T-helper 2 cell (primary cell): ENCODE measurements at places on chromosomes 5 and 9.

DNA sequence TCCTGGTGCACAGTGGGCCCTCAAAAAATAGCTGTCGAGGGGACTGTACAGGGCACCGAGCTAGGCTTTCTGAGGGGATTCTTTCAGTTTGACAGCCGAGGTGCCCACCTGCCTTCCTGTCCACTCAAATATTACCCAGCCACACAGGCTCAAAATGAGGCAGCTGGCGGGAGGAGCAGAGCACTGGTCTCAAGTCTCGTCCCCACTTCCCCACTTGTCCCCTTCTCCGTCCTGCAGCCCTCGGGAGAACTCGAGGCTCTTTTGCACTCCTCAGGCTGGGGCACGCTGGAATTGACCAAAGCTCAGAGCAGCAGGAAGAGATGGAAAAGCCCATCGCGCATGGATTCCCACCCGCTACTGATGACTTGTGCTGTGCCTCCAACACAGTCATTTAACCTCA lies 185.2 kb downstream of the HSPA4 start:
- no peak for DNase-seq

GRCh38 chr5:1156754-1157460 lies 44.5 kb upstream of the SLC6A19 start:
- DNase-seq, result no peak

- no peak for DNase-seq
Observed at GRCh38 chr9:127392166-127392565, 4.8 kb upstream of the SLC2A8 start.

- no peak for DNase-seq
Observed at GRCh38 chr5:6378766-6379103, 388 bp upstream of the MED10 start.

DNA sequence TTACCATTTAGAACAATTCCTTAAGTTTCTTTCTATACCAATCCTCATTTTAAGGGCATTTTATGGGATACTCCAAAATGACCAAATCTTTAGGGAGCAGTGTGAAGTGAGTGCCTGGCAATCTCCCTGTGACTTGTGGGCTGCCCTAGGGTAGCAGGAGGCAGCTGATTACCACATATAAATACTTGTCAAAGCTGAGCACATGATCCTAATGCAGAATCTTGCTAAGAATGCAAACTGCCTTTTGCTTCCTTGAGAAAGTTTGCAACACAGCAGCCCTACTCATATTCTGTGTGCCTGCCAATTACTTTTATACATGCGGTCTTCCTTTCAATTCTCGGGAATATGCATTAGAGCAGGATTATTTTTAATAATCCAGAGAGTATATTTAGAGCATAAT lies 18.2 kb upstream of the NREP start:
- no peak for DNase-seq

DNA sequence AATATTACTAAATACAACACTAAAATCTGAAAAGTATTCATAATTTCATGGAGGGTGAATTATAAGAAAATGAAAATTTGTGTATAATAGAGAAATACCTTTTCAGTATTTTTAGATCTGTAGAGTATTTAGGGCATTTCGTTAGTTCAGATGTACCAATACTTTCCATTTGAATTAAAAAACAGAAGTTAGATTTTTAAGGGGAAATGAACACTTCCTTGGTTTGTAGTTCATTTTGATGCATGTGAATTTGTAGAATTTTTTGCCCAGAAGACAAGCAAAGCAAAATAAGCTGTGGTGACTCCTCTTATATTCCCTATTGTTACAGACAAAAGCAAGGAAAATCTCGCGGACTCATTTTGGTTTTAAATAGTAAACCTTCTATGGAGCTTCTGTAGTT lies 209.0 kb upstream of the RPS23 start:
- no peak for DNase-seq

- DNase-seq, result peak; percentile 19
Observed at GRCh38 chr9:135474915-135475314, 4.7 kb upstream of the PPP1R26 start.

DNA sequence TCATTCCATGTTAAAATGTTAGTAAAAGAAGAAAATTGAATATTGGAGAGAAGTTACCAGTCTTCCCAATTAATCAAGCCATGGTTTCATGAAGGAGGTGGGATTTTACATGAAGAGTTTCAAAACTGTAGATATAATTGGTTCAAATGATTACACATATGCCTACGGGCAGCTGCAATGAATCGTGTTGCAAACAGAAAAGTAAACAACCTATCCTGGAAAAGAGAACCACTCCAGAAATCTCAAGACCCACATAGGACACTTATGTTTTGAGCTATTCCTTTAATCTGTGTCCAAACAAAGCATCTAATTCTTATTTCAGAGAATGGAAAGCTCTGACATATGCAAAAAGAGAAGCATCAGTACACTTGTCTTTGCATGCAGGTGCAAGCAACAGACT lies 340.2 kb downstream of the NDUFS4 start:
- DNase-seq, result no peak

DNA sequence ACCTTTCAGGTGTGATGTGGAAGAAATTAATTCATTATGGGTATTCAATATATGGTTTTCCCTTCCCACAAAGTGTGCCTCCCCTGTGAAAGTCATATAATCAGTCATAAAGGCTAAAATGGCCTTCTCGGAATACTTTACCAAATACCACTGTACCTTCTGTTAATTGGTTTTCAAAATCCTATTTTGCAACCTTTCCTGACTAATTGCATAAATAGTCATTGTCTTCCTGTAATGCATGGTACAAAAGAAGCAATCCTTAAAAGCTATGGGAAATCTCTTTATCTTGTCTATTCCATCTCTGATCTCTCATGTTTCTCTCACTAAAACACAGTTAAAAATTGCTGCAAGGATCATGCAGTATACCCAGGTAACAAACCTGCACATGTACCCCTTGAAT lies 44.3 kb upstream of the UGCG start:
- DNase-seq, result no peak

DNA sequence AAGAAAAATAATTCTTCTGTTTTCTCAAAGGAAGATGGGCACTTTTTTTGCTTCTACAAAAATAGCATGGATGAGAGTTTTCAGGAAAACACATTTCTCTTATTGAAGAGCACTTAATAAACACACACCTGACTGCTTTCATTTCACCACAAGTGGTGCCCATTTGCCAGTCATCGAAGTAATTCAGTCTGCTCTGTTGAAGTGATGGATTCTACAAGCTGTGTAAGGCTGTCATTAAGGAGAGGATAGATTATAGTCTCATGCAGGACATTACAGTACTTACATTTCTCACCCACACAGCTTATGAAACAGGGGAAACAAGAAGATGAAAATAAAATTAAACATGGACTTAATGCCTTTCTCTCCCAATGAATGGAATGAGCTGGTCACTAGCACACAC lies 165.2 kb downstream of the NR2F1-AS1 start:
- DNase-seq, result no peak

GRCh38 chr5:23147625-23148024 lies 294.5 kb upstream of the CDH12 start:
- DNase-seq, result no peak

- DNase-seq, result no peak
Observed at GRCh38 chr9:91963711-91964240, 13.7 kb upstream of the ROR2 start.

DNA sequence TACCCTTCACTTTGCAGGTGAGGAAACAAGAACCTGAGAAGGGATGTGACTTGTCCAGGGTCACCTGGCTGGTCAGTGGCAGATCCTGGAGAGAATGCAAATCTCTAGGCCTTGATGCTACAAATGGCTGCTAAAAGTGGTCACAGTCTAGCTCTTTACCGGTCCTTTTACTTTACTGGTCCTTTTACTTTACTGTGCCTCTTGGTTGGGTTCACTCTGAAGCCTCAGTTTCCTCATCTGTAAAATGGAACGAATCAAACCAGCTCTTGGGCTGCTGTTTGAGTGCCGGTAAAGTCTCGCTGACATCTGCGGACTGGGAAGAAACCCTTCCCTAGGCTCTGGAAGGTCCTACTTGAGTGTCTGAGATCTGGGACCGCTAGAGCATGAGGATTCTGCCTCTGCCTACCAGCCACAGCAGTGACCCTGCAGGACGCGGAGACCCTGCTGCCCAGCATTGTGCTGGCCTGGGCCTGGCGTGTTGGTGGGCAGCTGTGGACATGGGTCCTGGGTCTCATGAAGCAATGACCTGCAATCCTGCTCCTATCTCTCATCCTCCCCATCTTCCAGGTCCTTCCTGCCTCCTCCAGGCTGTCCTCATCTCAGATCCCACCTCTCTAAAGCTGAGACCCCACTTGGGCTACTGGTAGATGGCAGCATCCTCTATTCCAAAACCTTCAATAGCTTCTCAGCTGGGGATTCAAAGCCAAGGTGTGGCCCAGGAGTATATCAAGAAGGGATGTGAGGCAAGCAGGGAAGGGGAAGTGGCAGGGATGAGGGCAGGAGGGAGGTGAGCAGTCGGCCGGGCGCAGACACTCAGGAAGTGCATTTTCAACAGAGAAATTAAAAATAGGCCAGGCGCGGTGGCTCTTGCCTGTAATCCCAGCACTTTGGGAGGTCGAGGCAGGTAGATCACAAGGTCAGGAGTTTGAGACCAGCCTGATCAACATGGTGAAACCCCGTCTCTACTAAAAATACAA lies 13.3 kb downstream of the CORO2A start:
- no peak for DNase-seq

DNA sequence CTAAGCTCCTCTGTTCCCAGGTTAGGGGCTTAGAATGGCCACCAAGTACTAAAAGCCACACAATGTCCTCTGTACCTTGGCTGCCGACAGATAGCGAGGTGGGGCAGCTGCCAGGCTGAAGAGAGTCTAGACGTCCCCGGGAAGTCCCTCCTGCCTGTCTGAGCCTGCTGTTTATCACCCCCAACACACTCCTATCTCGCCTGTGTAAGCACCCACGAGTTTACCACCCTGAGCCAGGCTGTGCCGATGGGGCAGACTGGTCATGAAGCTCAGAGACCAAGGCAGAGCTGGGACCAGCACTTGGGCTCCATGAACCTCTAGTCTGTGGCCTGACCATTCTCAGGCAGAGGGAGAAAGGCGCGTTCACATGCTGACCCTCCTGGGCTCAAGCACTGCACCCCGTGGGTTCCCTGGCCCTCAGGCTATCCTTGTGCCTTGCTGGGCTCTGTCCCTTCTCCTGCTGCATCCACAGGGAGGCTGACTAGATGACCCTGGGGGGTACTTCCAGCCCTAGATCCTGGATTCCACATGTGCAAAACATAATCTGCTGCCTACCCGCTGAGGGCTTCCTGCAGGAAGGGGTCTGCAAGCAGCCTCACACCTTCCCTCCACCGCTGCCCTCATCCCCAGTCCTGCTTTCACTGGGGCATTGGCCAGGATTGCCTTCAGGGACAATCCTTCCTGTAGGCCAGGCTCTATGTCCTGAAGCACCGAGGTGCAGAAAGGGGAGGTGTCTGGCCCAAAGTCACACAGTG lies 18.6 kb upstream of the SLC25A51 start:
- DNase-seq, result no peak

GRCh38 chr9:82153032-82153431 lies 164.5 kb downstream of the SPATA31D1 start:
- DNase-seq, result no peak

DNA sequence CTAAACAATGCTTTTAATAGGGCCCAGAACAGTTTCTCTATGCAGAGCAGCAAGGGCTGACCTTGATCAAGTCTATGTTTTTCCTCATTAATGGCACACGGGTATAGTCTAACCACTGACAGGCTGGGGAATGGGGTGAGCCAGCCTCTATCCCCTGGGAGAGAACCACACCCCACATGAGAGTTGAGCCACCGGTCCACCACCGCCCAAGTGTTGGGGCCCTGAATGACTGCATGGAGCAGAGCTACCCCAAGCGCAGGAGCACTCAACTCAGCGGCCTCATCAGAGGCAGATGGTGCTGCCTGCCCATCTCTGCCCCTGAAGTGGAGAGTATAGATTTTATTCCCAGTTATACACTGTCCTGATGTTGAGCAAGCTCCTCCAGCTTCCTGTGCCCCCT lies 247.9 kb upstream of the IRX1 start:
- no peak for DNase-seq
